Foreskin keratinocyte (primary cell): ENCODE measurements at places on chromosomes 2 and 18.

GRCh38 chr2:50650403-50650810, 381.5 kb downstream of the NRXN1 start:
- no peak for DNase-seq

- no peak for DNase-seq
Measured at GRCh38 chr2:68734688-68735525, at the start of gene ARHGAP25. TSS of gene ARHGAP25 (plus strand) at chr2:68734811. CDS start at chr2:68735200, 389 bp downstream.

- DNase-seq = no peak
Measured at GRCh38 chr2:86491088-86491487, 49.9 kb downstream of the KDM3A start.

DNA sequence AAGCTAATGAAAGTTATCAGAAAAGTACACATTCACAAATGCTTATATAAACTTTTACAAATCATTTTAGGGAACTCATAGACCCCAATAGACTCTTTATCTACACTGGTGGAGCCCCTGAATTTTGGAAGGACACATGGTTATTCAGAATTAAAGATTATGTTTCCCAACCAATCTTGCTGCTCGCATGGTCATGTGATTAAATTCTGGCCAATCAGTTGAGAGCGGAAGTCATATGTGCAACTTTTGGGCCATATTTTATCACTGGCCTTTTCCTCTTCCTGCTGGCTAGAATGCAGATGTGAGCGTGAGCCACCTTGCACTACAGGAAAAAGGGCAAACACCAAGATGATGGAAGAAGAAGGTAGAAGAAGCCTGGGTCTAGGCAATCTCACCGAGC, 19.8 kb downstream of the THOC1 start:
- DNase-seq = no peak

DNA sequence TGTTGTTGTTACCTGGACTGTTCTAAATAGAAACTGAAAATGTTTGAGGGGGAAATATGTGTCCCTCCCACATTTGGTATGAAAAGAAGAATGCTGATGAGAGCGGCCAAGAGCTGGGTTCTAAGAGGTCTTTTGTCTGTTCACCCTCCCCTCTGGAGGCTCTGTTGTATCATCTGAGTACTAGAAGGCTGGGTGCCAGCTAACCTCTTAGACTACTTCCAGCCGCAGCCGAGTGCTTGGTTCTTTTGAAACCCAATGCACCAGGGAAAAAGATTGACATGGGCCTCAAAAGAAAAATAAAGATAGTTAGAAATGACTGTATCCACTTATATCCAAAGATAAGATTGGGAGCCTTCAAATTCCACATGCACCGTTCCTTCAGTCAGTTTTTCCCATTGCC, 255.9 kb downstream of the TXNL1 start:
- DNase-seq = no peak

DNA sequence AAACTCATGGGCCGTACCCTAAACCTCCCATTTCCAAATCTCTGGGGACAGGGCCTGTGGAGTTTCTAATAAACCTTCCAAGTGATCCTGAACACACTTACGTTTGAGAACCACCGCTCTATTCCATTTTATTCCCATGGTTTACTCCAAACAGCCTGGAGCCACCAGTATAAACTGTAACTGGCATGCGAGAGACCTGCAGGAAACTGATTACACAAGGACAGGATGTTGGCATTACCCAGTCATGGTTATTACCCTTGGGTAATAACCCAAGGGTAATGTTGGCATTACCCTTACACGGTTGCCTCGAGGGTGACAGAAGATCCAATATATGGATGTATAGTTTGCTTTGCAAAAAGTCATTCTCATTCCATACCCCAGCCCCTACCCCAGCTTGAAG, 37.0 kb upstream of the YPEL5 start:
- DNase-seq = peak; percentile 5

DNA sequence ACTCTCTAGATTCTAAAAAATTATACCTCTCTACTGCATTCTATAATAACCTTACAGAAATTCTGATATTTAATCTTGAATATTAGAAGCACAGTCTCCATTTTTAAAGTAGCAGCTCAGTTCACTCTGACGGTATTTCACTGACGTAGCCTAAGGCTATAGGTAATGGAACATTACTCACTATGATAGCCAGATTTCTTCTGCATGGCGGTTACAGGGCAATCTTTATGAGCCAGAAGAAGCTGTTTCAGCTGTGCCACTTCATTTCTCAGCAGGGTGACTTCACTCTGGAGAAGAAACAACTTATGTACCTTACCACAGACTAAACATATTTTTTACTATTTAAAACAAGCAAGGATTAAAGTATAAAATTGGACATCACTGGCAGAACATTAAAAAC, 75.3 kb upstream of the CHN1 start:
- no peak for DNase-seq

DNA sequence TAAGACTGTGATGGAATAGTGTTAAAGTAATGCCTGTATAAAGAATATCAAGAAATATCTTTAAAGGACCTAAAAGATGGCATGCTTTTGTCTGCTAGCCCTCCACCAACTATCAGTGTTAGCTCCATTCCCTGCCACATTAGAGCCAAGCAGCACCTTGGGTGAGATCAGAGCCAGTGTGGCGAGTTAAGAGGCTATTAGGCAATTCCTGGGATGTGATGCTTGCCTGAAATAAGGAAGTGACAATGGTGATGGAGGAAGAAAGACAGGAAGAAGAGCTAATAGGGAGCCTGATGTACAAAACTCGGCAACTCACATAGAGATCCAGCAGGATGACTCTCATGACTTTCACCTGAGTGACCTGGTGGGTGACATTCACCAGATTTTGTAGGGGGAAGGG, 143.5 kb downstream of the ZEB2 start:
- no peak for DNase-seq

GRCh38 chr2:237539681-237540080, 26.7 kb upstream of the PRLH start:
- DNase-seq = no peak

DNA sequence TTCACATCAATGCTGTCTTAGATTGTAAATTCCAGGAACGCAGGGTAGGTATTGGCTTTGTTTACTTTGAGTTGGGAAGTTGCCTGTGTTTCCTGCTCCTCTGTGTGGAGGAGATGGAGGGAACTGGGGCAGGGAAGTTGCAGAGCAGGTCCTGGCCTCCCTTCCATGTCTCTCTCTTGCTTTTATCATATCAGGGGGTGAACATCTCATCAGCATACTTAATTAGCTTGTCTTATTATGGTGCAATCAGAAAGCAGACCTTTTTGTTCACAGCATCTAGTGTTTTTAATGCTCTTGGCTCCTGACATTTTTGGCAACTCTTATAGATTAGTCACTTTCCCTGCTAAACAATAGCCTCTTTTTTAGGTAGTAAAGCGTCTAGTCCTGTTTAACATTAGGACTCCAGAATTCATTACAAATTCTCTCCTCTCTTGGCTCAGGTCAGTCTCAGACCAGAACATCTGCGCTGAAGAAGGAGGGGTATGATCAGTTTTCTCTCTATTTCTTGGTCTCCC, 11.5 kb upstream of the DIPK1C start:
- DNase-seq = peak; percentile 42

DNA sequence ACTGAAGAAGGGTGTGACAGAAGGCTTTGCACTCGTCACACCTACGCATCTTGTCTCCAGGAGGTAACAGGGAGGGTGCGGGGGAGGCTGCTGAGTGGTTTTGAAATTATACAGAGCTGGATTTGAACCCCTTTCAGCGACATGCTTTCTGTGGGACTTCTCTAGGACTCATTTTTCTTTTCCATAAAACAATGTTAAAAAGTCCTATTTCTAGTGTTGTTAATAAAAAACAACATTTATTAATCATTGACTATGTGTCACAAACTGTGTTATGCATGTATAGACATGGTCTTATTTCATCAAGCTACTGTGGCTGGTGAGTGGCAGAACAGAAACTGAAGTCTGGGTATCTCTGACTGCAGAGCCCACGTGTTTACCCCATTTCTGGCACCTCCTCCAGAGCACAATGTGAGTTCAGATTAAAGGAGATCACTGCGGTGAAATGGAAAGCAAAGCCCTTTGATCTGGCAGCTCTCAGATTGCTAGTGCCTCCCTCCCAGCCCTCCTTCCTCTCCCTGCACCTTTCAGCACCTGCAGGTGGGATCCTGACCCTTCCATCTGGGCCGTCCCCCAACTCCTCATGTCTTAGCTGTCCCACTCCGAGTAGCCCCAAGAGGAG, 315.5 kb upstream of the MYT1L start:
- DNase-seq = peak; percentile 82

DNA sequence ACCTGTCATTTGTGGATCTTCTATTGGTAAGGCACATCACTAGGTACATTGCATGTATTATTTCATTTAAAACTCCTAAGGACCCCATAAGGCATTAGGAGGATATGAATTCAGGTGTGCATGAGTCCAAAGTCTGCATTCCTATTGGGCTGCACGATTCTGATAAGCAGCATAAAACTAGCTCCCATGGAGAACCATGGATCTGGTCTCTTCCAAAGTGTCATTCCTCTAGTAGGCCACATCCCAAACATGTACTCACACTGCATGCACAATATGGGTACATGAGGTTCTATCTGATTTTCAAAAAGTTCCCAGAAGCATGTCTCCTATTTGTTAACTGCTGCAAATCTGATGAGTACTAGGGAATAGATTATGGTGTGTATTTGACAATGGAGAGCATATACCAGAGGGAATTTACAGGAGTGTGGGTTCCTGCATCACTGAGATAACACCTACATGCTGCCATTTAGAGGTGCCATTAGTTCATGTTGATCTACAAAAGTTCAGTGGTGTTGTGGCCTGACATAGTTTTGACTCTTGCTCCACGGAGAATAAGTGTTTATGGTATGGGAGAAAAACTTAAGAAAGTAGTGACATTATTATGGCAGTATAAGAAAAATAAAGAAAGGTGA, 11.3 kb downstream of the CYTIP start:
- DNase-seq = no peak

DNA sequence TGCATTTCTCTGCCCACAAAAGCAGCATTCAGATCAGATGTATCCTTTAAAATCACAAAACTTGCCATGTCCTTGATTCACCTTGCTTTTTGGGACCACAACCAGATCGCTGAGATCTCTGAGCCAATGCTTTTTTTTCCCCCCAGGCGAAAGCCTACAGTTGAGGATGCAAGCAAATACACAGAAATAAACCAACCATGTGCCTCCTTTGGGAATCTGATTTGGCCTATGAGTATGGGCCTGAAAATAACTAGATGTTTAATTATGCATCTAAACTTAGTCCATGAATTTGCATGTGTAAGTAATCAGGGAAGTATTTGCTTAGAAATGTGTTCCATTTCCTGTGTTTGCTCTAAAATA, 49.7 kb upstream of the CDC42EP3 start:
- no peak for DNase-seq

GRCh38 chr2:10022041-10022421, 21.3 kb upstream of the KLF11 start:
- DNase-seq = no peak

DNA sequence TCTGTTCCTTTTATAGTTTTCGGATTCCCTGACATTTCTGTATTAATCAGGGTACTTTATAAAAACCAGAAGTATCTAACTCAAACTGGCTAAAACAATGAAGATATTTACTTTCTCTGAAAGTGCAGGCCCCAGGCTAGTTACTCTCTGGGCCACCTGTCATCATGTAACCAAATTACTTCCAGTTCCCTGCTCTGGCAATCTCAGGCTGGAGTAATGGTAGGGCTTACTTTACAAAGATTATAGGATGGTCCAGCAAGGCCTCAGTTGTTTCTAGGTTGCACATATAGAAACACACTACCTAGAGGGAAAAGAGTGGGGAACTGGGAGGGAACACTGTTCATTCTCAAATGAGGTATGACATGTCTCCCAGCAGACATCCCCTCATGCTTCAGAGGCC, 74.8 kb downstream of the CHST9 start:
- DNase-seq = no peak

DNA sequence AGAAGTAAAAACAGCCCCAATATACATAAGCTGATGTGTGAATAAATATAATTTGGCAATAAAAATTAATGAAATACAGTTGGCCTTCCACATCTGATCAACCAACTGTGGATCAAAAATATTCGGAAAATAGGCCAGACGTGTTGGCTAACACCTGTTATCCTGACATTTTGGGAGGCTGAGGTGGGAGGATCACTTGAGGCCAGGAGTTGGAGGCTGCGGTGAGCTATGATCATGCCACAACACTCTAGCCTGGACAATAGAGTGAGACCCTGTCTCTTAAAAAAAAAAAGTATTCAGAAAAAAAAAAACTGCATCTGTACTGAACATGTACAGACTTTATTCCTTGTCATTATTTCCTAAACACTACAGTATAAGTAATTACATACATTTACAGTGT, 11.5 kb upstream of the PUS10 start:
- no peak for DNase-seq

- DNase-seq = no peak
Measured at GRCh38 chr2:86068136-86068588, 37.5 kb downstream of the POLR1A start.
